ENCODE measurements at places on chromosomes 3 and 15.

- no peak for DNase-seq
Observed at GRCh38 chr15:38707802-38708671, 143.4 kb upstream of the RASGRP1 start.

DNA sequence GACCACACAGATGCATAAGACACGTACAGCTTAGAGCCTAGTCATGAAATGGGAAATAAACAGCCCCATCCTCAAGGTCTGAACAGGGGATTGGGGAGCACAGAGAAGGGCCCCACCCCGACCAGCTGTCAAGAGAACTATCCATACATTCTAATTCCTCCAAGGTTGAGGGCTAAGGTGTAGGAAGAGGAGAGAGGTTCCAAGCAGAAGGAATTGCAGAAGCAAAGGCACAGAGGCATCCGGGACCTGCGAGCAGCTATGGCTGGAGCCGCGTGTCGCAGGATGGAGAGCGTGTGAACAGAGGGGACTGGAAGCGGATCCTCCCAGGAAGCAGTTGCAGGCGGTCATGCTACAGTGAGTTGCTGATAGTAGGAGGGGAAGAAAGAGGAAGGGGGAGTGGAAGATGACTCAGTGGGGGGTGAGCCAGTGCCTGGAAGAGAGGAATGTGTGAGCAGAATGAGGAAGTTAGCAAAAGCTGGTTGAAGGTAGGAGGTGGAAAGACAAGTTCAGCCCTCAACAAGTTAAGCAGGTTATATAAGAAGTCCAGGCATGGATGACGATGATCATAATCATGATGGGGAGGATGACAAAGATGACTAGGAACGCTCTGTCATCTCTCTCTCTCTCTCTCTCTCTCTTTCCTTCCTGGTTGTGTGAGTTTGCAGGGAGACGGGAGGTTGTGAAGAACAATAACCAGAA is 89.7 kb downstream of the LIPC start:
- peak; percentile 16 for DNase-seq

- peak; percentile 2 for DNase-seq
Observed at GRCh38 chr15:83747050-83747717, 93.3 kb downstream of the ADAMTSL3 start.

DNA sequence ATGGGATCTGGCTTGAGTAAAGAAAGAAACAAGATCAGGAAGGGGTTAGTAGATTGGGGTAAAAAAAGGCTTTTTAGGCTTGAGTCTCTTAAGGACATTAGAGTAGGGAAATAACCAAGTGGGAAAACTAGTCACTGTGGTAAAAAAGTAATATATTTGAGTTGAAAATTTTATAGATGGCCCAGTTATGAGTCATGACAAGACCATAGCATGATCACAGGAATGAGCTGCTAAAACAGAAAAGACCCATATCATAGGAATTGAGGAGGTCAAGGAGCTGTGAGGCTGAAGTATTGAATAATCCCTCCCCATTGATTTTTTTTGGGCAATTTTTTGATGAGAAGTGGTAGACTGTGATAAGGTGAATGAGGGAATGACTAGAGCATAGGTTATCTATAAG is 69.2 kb upstream of the TBC1D5 start:
- no peak for DNase-seq

DNA sequence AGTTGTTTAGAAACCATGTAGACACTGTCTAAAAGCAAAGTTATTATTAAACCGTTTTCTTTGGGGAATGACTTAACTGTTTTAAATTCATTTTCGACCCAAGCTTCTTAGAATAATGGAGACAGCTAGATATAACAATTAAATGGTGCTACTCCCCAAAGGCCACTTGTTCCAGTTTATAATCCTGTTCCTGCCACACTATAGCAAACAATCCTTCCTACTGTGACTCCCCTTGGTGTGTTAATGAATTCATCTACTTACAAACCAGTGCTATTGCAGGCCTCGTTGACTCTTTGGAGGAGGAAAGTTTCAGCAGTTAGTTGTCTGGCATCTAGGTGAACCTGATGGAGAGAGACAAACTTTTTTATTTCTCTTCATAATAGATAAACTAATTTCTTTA is 25.2 kb upstream of the CLSTN2 start:
- no peak for DNase-seq

- DNase-seq = no peak
Observed at GRCh38 chr3:13373975-13374586, 46.0 kb downstream of the NUP210 start.

- no peak for DNase-seq
Observed at GRCh38 chr15:83324799-83325198, 40.3 kb upstream of the BNC1 start.

DNA sequence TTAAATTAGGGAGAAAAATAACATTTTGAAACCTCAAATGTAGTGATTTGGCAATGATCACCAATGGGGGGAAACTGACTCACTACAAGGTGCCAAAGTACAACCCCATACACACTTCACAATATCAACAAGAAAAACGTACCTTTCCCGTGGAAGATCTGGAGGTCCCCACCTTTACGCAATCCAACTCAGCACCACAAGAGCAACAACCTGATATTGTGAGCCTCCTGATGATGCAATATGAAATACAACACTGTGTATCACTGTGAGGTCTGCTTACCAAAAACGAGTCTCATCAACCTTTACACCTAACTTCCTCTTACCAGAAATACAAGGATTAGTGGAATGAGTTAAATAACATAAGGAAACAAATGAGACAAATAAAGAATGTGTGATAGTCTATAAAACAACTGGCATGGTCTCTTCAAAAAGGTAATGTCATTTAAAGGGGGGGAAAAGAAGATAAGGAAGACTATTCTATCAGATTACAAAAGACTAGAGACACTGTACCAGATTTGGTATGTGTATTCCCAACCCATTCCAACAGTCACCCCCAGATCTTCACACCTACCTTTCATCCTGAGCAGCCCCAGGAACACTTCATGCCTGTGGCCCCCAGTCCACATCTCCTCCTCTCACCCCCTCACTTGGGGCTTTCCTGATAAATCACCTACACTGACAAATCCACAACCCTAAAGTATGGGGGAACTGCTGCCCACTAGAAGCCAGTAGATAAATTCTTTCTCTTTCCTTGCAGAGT is 27.7 kb downstream of the DLG1 start:
- DNase-seq = no peak

Measured in H54 (cell line).